GM23338 (cell line): ENCODE measurements at places on chromosomes 5 and 9. TPM values are rescaled to one million over a fixed set of nuclear protein-coding genes. Genes with fewer than 3 reads are reported as not detected.

The FAM193B gene
- 44.4 and 46.1 TPM in 2 replicates for polyA plus RNA-seq

The MTRR gene
- polyA plus RNA-seq: 11.6 and 16.5 TPM in 2 replicates

The INSL4 gene
- not detected in 2 replicates for polyA plus RNA-seq

The SLC45A2 gene
- not detected in 2 replicates for polyA plus RNA-seq

The PCDHB13 gene
- polyA plus RNA-seq: 0.87 and 1.1 TPM in 2 replicates

The F2RL2 gene
- polyA plus RNA-seq: 0.37 and 0.70 TPM in 2 replicates

The C5orf52 gene
- not detected in 2 replicates for polyA plus RNA-seq

The PCDHB6 gene
- polyA plus RNA-seq: 0.11 and 0.17 TPM in 2 replicates

The OTULINL gene
- 6.3 and 7.8 TPM in 2 replicates for polyA plus RNA-seq

The FOXD4L5 gene
- polyA plus RNA-seq: not detected in 2 replicates

The SLC6A3 gene
- polyA plus RNA-seq: 0.31 and 0.76 TPM in 2 replicates

The ADAMTS6 gene
- 0.61 and 0.78 TPM in 2 replicates for polyA plus RNA-seq

The ZBTB6 gene
- 3.2 and 4.0 TPM in 2 replicates for polyA plus RNA-seq

The GBGT1 gene
- 3.7 and 4.9 TPM in 2 replicates for polyA plus RNA-seq

The DEPDC1B gene
- 35.8 and 38.3 TPM in 2 replicates for polyA plus RNA-seq
